ENCODE measurements at places on chromosomes 6 and 20. TPM values are rescaled to one million over a fixed set of nuclear protein-coding genes. Genes with fewer than 3 reads are reported as not detected.

- no peak for DNase-seq
Observed at GRCh38 chr6:46393161-46393939, 97.9 kb downstream of the RCAN2 start.

- DNase-seq = no peak
Observed at GRCh38 chr6:63923139-63923739, 287.6 kb downstream of the PHF3 start.

GRCh38 chr6:25930532-25931410 is at the start of gene SLC17A2:
Gene SLC17A2 (minus strand): TSS chr6:25930691. CDS start chr6:25925796, 4,895 bp downstream.
- DNase-seq = no peak

DNA sequence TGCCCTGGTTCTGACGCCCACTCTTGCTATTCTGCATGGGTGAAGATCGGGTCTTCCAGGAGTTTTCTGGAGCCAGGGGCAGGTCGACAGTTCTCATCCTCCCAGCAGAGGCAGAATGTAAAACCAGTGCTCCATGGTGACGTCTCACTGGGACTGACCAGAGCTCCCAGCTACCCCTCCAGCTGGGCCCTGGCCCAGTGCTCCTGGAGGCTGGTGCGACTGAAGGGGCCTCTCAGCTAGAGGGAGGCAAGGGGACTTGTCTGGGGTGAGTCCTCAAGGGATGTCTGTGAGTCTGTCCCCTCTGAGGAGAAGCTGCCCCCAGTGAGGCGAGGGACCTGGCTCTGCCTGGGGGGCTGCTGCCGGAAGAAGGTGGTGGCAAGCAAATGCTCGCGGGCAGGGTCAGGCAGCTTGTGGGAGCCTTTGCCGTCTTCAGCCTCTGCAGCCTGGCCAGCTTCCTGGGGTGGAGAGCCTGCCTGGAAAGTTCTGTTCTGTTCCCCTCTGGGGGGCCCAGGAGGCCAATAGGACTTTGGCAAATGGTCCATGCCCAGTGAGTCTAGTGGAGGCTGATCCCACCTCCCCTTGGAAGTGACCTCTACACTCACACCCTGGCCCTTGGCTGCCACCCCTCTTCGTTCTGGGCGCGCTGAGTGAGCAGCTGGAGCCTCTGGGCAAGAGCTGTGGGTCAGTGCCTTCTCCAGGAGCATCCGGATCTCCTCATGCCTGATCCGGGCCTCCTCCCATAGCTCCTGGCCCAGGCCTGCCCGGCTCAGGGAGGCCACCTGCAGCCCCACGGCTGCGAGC is 47.5 kb downstream of the KIAA1755 start:
- no peak for DNase-seq

DNA sequence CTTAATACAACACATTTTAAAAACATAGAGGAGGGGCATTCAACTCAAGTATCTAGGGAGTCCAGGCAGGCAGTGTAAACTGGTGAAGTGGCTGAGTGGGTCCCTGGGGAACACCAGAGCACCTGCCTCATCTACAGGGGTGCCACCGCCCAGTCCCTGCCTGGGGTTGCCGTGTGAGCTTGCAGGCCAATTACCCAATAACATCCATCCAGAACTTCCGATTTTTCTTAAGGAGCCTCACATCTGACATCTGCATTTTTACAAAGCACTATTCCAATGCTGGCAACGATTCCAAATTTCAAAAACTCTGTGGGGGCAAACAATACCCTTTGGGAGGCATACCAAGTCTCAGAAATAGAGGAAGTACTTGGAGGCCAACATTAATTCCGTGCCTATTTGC is 288.4 kb upstream of the TSHZ2 start:
- no peak for DNase-seq

DNA sequence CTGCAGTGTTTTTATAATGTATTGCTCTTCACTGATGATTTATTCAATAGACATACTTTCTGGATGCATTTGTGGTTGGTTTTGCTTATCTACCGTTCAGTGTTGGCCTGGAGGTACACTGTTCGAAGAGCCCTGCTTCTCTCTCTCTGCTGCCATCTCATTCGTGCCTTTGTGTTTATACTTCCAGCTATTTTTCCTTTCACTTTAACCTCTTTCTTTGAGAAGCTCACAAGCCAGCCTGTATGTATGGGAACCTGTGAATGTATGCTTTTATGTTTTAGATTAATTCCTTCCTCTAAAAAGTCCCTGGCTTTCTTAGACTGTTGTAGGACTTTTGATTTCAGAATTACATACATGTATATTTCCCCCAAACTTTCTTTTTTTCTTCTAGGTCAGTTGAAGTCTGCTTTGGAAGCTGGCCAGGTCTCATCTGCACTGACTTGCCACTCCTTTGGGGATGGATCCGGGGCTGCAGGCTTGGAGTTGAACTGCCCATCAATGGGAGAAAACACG is 83.0 kb downstream of the SCAND1 start:
- peak; percentile 36 for DNase-seq

DNA sequence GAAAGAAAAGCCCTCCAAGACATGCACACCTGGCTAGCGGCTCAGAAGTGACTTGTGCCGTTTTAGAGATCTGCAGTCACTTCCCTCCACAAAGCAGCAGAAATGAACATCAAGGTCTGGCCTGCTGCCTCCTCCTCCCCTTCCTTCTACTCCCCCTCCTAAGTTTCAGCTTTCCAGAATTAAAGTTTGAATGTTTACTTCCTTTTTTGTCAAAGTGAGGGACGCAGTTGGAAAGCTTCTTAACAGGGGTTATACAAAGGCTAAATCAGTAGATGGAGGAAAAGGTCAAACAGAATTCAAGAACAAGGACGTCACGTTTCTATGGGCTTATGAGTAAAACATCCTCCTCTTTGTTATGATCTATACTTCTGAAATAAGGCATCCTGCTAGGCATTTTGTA is 227.7 kb downstream of the SLC35F1 start:
- no peak for DNase-seq

DNA sequence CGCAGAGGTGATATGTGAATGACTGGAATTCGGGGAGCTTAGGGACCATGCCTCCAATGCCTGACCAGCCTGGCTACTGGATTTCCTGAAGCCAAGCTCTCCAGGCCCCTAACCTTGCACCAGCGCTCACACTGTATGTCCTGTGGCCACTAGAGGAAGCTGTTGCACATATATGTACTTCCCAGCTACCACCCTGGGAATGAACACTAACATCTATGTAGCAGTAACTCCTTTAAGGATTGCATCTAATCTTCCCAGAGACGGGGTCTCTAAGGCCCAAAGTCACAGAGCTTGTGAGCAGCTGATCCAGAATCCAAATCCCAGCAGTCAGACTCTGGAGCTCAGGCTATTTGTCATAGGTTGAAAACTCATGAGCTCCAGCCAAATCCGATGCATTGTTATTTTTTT is 20.4 kb upstream of the BPIFB1 start:
- peak; percentile 18 for DNase-seq

- no peak for DNase-seq
Observed at GRCh38 chr20:11159728-11160127, 485.9 kb upstream of the JAG1 start.

DNA sequence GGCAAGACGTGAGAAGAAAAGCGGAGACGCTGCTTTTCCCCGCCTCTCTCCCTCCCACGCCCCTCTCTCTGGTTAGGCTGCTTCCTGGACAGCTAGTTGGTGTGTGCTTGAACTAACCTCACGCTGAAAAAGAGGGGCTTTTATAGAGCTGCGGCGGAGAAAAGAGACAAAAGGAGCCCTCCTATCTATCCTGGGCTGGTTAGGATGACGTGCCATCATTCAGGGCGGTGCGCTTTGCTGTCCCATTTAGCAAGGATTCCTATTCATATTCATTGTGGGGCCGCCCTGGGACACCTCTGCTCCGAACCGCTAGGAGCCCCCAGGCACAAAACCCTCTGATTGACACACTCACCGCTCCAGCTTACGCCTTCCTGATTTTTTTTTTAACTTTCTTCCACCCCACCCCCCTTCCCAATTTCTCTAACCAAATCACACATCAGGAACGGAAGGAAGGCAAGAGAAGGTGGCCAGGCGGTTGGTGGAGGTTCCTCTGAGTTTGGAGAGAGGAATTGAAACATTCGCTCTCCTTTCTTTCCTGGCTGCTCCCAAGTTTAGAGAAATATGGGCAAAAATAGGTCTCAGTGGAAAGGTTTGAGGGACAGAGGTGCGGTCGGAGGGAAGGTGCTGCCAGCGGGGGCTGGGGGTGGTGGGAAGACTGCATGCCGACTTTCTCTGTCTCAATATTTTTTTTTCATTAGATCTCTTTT is at the start of gene OLIG3:
TSS of gene OLIG3 (minus strand) at position 114 of the 707 bp plus-strand sequence. CDS start 224 bp downstream, outside the sequence.
- no peak for DNase-seq

The SLC52A3 gene
- 6.4 TPM for total RNA-seq

The PTK6 gene
- 6.5 TPM for total RNA-seq

The ATP6V1G2 gene
- total RNA-seq = 0.98 TPM

The CST4 gene
- total RNA-seq = not detected

Data from Panc1 (cell line).